Stimulated activated CD4-positive, alpha-beta T cell treated with anti-CD3 and anti-CD28 coated beads, Interleukin-15, amount 100 ng/mL, for 48 hours (primary cell): ENCODE measurements at places on chromosomes 7 and 10.

DNA sequence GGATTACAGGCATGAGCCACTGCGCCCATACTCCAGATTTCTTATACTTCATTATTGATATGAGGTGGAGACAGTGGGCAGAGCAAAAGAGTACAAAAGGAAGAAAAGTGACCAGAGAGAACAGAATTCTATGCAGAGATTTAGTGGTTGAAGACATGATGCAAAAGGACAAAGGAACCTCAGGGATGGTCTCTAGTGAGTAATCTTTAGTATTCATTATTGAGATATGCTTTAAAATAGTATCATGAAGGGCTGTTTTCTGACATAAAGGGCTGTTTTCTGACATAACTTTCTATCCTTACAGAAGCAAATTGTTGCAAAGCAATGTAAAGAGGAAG is 81.2 kb upstream of the OIT3 start:
- DNase-seq, result no peak

DNA sequence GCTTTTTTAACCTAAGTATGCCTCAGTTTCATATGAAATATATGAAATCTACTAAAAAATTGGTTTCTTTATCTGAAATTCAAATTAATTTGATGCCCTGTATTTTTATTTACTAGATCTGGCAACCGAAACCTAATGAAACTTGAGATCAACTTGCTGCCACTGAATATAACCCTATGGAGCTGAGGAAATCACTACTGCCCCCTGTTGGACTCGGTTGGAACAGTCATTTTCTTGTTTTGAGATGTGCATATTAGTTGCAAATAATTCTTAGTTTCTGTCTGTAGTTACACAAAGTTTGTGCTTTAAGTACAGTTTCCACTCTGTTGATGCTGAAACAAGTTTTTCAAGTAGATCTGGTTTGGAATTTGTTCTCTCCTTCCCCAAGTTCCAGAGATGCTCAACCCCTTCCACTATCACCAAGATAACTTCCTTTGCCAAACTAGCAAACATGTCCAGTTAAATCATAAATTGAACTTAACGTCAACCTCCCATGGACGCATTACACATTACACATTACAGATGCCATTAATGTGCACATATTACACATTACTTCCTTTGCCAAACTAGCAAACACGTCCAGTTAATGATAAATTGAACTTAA is 22.2 kb upstream of the EXOC4 start:
- DNase-seq, result no peak

DNA sequence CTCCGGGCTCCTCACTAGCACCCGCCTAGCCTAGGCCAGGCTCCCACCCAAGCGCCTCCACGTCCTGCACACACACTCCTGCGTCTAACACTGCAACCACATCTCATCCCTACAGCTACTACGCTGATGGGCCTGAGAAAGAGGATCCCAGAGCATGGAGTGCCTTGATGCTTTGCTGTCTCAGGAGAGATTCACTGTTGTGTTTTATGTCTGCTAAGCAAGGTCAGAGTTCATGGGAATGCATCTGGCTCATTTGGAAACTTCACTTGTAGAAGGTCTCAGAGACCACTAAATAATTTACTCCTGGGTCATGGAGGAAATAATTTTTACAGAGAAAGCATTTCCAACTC is 88.7 kb downstream of the SLIT1 start:
- no peak for DNase-seq

DNA sequence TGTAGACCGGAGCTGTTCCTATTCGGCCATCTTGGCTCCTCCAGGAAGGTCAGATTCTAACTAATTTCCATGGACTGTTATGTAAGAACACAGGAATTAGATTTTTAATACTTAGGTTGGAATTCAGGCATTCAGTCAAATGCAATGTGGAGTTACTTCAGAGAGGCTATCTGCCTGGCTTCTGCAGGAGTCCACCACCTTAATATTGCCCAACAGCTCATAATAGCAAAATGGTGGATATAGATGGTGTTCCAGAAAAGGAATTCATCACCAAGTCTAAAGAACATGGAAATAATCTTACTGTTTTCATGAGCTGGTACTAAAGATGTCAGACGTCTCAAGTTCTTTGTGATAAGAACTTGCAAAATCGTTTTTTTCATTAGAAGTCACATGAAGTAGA is 39.5 kb downstream of the CRHR2 start:
- DNase-seq, result no peak

DNA sequence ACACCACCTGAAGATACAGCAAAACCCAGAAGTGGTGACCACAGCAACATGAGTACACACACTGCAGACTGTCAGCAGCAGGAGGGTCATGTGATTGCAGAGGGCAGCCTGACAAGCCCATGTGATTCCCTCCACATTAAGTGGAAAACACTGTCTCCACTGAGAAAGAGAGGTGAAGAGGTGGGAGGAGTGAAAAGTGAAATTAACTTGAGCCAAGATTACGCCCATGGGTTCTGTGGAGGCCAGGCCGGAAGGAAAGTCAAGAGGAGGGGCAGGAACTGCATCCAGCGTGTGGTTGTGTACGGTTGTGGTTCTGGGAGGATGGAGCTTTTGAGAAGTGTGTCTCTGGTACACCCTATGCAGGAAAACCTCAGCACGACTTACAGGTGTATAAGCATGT is 138.5 kb downstream of the PLXNA4 start:
- no peak for DNase-seq

- DNase-seq, result no peak
Measured at GRCh38 chr7:20030417-20030816, 186.8 kb downstream of the MACC1 start.

GRCh38 chr7:52917982-52918578 is 117.4 kb upstream of the POM121L12 start:
- DNase-seq, result no peak

DNA sequence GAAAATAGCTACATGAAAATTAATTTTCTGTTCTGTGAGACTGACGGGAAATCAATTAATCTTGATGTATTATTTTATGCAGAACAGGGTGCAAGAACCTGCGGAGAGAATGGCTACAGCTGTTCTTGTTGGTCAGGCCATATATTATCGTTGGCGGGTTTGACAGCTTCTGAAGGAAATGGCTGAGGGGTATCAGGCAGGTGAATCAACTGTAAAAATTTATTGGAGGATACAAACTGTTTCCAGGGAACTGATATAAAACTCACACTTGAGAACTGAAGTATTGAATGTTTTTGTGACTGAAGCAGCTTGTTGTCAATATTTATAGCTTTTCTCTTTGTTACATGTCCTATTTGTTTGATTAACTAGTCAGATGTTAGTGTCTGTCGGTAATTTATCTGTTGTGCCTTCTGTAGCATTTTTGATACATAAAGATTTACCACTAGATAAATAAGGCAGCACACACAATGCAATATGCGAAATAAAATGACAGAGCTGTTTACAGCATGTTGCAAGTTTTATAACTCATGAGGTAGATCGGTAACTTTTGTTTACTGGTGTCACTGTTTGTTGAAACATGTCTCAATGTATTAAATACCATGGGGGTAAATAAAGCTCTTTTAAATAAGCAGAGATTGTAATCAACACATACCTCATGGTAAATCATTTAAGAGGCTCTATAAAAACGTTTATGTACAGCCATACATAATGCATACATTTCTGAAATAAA is 308.2 kb downstream of the LRMDA start:
- no peak for DNase-seq

DNA sequence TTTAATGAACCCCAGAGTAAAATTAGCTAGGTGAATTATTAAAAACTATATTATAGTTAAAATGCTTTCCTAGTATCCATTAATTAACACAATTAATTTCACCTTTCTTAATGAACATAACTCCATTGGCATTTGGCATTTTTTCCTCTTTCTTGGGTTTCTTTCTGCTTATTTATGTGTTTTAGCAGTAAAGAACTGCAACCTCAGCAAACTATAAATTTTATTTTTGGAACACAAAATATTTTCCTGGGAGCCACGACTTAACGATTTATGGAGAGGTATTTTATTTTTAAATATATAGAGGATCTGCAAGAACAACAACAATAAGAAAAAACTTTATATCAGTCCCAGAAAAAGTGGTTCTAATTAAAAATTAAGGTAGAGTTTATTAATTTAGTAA is 447.4 kb upstream of the ETV1 start:
- no peak for DNase-seq
